ENCODE measurements at places on chromosomes 12 and 14.
A peak's percentile ranks its signal among the peaks of the same experiment; 100 is the strongest.

- DNase-seq = no peak
These were observed 18.5 kb upstream of the SFSWAP start for GRCh38 chr12:131692431-131692830.

DNA sequence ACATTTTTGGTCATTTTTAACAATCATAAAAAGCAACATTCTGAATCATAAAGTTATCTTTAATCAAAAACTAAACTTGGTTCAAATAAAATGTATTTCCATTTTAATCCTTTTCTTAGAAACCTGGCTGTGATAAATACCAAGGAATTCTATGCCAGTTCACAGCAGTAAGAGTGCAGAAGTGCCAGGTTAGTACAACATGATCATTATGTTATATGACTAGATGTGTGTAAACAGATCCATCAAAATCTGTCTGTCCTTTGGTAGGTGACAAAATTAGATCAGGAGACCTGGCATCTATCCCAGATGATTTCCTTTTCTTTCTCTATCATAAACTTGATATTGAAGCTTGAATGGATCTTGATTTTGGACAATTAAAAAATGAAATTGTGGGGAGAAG, 200.6 kb upstream of the STXBP6 start:
- DNase-seq = no peak

DNA sequence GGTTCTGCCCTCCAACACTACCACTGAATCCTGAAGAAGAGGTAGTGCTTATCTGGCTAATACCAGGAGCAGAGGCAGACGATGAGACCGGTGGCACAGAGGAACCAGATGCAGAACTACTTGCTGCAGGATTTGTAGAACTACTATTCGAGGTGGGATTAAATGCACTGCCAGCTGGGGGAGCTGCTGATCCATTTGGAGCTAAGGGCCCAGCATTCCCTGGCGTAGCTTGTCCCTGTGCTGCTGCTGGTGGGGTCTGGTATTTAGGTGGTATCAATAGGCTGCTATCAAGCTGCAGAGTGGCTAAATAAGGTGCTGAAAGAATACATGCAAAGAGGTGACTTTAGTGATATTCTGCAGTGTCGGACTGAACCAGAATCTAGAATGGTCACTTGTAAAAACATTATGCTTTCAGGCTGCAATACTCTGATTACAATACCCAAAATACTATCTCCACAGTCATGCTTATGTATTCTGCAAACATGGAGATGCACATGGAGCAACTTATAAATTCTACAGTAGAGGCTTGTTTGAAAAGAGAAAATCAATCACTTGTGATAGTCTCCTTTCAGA, 294.2 kb downstream of the MED13L start:
- DNase-seq = no peak

- DNase-seq = no peak
These were observed 4.5 kb downstream of the KRT77 start for GRCh38 chr12:52698651-52699340.

DNA sequence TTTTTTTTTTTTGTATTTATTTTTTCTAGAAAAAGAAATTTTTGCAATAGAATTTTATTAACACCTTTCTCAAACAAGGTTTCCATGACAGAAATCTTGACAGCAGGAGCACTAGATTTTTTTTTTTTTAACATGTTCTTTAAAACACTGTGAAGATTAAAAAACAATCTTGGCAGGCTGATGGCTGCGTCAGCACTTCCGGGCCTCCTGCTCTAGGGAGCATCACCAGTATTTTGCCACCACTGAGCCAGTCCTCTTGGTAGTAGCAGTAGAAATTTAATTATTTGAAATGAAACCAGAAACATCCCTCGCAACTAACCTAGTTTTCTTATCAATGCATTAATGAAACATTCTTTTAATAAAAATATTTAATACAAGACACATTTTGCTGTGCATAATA, 99.6 kb downstream of the APAF1 start:
- DNase-seq = no peak

GRCh38 chr12:96195845-96196451, 1.8 kb downstream of the ELK3 start:
- DNase-seq = no peak

- DNase-seq = no peak
These were observed 114.5 kb downstream of the ETV6 start for GRCh38 chr12:11763760-11764520.

DNA sequence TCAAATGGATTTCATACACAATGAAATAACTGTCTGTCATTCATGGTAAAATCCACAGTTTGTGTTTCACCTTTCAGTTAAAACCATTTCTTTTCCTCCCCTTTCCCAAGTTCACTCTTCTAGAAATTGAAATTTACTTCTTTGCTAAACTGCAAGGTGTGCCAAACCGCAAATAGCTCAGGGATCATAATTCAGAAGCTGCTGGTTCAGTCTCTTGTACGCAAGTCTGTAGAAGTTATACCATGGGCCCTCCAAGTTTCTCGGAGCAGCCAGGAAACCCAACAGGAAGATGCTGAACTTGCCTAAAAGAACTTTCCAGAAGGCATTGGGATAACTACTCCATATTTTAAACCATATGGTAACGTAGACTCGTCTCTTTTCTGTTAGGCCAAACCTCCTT, 268.9 kb downstream of the FLRT2 start:
- DNase-seq = no peak

DNA sequence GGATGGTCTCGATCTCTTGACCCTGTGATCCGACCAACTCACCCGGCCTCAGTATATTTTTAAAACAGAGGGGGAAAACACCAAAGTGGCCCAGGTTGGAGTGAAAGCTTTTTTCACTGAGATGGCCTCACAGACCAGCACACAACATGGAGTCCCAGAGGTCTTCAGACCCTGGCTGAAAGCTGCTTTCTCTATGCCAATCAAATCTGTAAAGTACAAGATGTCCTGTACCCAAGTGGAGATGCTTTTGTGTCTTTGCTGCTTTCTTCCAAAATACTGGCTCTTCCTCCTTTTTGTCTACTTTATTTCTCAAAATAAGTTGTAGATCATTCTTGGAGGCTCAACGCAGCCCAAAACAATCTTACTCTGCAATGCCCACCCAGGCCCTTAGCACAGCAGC, 214.8 kb downstream of the MED13L start:
- DNase-seq = no peak

- DNase-seq = peak; percentile 85
These were observed 20.4 kb downstream of the NINJ2 start for GRCh38 chr12:642633-643474.

GRCh38 chr12:103839103-103839502, 1.9 kb downstream of the NT5DC3 start:
- DNase-seq = no peak

GRCh38 chr12:12736759-12737676, 19.9 kb downstream of the CDKN1B start:
- peak; percentile 42 for DNase-seq

DNA sequence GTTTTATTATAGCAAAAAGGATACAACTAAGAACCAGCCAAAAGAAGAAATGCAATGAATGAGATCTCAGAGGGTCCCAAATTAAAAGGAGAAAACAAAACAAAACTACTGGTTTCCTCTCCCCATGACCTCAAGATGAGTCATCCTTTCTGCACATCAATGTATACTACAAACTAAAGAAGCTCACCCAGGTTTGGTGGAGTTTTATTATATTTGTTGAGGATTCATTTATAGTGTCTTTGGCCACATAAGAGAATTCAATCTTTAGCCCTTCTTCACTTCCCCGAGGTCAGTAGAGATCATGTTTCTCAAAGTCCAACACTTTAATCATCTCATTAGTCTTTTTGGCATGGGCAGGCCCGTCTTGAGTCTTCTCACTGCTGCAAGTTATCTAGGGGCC, 210.6 kb downstream of the SLC6A15 start:
- no peak for DNase-seq

GRCh38 chr14:74258764-74259035, 19.5 kb downstream of the VSX2 start:
- no peak for DNase-seq

DNA sequence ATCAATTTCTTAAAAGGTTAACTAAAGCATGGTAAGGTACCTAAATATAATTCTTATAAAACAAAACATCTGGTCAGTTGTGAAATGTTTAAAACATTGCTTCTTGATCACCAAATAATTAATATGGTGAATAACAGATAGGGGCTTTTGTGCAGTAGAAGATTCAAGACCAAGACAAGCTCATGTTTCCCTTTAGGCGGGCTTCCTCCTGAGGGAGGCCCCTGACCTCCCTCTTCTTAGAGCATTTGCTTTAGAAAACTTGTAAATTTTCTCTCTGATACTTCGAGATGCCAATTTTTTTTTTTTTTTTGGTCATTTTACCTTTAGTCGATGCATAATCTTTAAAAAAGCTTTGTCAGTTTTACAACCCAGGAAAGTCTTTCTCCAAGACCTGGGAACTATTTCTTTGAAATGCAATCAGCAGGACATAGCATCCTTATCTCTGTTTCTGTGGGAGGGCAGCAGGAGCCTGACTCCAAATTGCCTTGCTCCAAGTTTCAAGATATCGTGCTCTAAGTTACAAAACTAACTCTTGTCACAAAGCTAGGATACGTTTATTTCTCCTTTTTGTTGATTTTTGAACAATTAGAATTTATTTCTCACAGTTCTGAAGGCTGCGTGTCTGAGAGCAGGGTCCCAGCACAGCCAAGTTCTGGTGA, 66.6 kb upstream of the BICD1 start:
- DNase-seq = no peak

DNA sequence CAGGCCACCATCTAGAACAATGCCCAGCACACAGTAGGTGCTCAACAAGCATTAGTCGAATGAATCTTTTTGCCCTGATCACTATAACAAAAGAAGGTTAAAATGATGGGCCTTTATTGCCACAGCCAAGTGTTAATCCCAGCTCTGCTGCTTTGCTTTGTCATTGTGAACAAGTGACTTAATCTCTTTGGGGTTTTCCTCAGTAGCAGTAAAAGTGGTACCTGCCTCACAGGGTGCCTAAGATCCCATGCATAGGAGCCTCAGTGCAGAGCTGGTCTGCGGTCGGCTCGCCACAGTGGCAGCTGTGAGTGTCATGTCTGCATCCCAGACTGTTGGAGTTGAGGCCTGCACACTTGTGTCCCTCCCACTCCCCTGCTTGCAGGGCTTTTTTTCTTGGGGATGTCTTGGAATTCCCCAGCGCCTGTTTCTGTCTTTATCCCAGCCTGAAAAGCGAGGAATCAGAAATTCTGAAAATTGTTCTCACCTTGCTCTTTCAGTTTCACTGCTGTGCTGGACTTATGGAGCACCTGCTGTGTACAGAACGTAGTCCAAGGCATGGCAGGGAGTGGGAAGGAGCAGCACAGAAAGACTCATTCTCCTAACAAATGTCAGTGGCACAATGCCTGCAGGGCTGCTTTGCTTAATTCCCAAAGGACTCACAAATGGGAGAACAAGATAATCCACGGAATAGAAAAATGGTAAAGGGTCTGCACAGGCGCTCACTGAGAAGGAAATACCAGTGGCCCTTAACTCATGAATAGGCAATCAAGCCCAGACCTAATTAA, 90.8 kb downstream of the EML1 start:
- no peak for DNase-seq

DNA sequence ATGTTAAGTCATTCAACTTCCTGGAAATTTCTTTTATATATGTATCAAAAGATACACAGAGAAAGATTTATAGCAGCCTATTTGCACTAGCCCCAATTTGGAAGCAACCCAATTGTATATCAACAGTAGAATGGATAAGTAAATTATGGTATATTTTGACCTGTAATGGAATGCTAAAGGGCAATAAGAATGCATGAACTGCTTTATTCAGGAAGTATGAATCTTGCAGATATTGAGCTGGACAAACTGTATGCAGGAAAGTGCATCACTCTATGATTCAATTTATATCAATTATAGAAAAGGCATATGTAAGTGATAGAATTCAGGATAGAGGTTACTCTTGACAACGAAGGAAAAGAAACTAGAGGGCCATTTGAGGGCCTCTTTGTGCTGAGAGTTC, 913.1 kb upstream of the FBXO33 start:
- no peak for DNase-seq
